ENCODE measurements at places on chromosomes 7 and 10.
A peak's percentile ranks its signal among the peaks of the same experiment; 100 is the strongest.

DNA sequence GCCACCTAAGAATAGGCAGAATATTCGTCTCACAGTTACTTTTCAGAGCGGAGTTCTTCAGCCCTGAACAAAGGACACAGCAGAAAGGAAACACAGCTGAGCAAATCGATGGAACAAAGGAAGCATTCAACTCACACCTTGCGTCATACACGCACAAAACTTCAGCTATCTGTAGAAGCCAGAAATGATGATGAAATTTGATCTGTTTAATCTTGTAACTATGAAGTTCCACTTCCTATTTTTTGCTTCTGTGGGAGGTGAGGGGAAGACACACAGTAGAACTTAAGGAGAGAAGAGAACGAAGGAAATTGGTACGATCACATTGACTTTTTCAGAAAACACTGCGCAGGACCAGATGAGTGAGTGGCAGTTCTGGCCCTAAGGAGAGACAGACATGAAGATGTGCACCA is 26.2 kb downstream of the FAM171A1 start:
- peak; percentile 85 for DNase-seq

DNA sequence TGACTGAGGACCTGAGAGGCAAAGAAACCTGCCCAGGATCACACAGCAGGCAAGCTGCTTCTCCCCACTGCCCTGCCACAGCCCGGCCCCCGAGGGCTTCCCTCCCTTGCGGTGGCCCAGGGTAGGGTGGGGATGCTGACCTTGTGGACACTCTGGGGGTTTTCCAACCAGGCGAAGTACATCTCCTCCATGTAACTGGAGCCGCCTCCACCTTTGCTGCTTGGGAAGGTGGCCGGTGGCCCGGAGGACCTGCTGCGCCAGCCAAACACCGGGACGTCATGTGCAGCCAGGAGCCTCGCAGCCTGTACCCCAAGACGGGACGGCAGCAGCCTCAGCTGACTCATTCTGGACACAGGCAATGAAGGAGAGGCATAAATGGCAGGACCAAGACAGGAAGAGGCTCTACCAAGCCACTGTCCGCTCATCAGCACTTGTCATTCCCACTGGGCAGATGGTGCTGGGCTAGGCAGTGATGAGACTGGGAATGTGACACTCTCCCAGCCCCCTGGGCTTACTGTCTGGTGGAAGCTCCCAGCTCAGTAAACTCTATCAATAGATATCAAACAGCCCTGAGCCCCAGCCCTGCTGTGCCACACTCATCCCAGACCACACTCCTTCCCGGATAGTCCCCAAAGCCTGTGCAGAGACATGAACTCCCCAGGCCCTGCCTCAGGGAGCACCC is 3.7 kb downstream of the OGDHL start:
- no peak for DNase-seq

GRCh38 chr10:5447056-5447455 is 34.7 kb downstream of the NET1 start:
- peak; percentile 46 for DNase-seq

GRCh38 chr7:157335991-157336382 is 817 bp upstream of the DNAJB6 start:
- no peak for DNase-seq

DNA sequence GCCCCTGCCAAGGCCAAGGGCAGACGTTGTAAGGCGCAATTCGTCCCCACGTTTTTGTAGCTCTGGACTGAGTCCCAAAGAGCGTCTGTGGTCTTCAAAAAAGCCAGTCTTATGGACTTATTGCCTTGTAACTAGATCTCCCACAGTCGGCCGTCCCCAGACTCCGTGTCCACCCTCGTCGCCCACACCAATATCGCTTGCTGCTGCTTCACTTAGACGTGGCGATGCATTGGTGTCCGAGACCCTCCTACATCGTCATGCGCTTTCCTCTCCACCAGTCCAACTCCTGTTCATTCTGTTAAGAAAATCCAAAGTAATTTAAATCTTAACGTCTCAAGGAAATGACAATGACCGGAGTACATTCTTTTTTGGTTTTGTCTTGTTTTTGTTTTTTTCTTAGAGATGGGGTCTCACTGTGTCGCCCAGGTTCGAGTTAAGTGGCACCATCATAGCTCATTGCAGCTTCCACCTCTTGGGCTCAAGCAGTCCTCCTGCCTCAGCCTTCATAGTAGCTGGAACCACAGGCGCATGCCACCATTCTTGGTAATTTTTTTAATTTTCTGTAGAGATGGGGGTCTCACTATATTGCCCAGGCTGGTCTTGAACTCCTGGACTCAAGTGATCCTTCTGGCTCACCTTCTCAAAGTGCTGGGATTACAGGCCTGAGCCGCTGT is 851 bp downstream of the KIFBP start:
- peak; percentile 13 for DNase-seq

GRCh38 chr10:79378647-79379511 is 31.6 kb downstream of the PPIF start:
- no peak for DNase-seq

DNA sequence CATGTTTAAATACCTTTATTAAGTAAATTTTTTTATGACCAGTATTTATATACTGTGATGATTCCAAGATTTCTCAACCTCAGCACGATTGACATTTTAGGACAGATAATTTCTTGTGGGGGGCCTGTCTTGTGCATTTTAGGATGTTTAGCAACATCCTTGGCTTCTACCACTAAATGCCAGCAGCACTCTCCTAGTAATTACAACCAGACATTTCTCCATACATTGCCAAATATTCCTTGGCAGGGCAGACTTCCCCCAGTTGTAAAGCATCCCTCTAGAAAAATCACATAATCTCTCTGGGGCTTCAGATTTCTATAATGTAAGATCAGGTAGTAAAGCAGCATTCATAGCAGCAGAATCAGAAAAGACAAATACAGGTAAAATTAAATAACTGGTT is 7.8 kb upstream of the LIPM start:
- DNase-seq, result no peak

DNA sequence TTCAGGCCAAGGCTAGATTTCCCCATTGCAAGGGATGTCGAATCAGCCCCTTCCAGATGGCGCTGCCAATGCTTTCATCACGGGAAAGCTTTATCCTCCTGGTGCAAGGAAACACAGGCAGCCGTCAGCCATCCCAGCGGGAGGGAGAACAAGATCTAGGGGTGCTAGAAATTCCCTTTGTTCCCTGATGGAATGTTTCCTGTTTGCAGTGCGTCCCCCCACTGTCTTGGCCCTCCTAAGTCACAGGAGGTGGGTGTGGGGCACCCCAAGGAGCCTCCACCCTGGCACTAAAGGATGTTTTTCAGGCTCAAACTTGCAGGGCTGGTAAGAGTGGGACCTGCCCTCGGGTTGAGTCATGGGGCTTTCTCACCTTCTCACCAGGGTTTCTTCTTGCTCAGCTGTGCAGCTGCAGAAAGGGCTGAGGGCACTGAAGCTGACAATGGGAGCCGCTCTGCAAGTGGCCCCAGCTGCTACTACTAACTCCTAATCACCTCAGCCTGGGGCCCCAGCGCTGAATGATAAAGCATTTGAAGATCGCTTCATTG is 103.6 kb downstream of the PRPF18 start:
- no peak for DNase-seq

DNA sequence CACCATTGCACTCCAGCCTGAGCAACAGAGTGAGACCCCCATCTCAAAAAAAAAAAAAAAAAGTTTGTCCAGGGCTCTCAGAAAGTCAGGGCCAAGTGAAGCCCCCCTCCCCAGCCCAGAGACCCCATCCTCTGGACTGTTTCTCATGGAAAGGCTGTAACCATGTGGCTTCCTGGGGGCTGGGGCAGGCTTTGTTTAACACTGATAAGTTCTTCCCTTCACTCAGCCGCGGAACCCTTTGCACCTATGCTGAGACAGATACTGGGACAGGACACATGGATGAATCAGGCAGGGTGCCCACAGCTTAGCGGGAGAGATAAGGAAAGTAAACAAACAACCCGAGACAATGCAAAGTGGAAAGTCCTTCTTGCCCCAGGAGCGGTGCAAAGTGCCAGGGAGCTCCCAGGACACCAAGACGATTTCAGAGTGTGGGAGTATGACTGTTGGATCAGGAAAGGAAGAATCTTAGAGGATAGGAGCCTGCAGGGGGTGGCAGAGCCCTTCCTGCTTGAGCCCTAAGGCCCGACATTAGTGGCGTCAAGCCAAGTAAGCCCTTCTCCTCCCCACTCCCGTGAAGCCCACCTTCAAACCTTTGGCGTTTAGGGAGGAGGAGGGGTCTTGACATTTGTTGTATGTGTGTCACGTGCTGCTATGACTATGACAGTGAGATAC is 11.6 kb downstream of the MLXIPL start:
- DNase-seq, result peak; percentile 29

DNA sequence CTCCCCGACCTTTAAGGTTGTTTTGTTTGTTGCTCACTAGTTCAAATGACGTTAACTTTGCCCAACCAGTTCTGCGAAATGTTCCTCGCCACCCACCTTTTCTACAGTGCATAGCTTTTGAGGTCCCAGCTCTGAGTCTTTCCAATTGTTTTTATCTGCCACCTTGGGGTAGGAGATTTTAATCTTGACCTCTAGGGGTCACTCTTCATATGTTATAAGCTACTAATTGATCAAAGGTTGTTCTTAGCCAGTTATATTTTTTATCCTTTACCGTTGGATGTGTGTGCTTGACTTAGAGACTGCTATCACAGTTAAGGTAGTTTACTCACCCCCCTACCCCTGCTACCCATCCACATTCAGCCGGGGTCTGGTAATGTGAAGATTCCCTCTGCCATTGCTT is 372.4 kb downstream of the SUGCT start:
- DNase-seq, result no peak

GRCh38 chr10:87593702-87594101 is 66.0 kb upstream of the PAPSS2 start:
- DNase-seq, result peak; percentile 38

DNA sequence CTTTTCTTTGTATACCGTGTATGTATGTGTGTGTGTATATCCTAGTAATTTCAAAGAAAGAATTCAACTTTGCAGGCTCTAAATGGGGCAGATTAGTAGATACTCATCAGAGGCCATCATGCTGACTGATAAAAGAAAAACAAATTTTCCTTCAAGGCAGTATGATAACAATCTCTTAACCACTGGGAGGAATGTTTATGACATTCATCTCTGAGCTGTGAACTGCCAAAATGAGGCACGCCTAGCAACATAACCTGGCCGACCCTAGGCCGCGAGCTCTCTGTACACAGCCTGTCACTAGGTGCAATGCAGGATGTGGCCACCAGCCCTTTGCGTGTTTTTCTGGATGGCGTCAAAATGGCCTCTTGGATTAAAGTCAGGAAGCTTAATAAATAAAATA is 343.7 kb upstream of the GALNT17 start:
- no peak for DNase-seq

GRCh38 chr7:27872356-27873275 is 132.7 kb downstream of the TAX1BP1 start:
- no peak for DNase-seq

GRCh38 chr7:139394540-139394939 is 34.8 kb downstream of the LUC7L2 start:
- no peak for DNase-seq

GRCh38 chr7:99579956-99580777 is 17.9 kb upstream of the TMEM225B start:
- DNase-seq, result peak; percentile 23

- peak; percentile 90 for DNase-seq
These were observed 73.0 kb downstream of the MICU1 start for GRCh38 chr10:72552857-72553256.

DNA sequence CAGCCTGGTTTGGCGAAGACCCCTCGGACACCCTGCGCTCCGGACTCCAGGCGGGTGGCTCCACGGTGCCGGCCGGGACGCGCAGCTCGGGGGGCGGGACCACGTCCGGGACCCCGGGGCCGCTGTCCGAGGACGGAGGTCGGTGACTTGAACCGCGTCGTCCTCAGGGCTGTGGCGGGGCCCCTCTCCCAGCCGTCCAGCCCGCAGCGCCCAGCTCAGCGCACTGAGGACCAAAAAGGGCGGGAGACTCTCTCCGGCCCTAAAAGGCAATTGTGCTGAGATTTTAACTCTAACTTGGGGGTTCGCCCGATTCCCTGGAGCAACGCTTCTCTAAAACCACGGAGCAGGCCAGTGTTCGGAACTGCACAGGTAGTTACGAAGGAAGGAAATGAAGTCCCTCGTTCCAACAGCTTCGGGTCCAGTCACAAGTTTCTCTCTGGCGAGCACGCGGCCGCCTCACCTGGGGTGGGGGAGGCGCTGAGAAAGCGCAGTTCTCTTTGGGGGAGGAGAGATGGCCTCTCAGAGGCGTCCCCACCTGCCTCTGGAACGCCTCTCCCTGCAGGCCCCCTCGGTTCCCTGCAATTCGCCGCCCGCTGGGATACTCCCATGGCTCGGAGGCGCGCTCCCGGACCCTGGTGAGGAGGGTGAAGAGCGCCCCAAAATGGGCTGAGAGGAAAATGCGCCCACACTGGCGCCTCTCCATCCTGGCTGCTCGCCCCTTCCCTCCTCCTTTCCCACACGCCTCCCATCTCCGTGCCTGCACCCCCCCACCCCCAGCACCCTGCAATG is 352.7 kb downstream of the DNAJB6 start:
- DNase-seq, result no peak

GRCh38 chr7:44294325-44295069 is 30.9 kb downstream of the CAMK2B start:
- no peak for DNase-seq

GRCh38 chr7:2490181-2490651 is 14.0 kb upstream of the GRIFIN start:
- no peak for DNase-seq

GRCh38 chr10:86199041-86199440 is 167.6 kb downstream of the GRID1 start:
- no peak for DNase-seq

- DNase-seq, result no peak
These were observed 184.7 kb upstream of the PFKP start for GRCh38 chr10:2882628-2883027.

DNA sequence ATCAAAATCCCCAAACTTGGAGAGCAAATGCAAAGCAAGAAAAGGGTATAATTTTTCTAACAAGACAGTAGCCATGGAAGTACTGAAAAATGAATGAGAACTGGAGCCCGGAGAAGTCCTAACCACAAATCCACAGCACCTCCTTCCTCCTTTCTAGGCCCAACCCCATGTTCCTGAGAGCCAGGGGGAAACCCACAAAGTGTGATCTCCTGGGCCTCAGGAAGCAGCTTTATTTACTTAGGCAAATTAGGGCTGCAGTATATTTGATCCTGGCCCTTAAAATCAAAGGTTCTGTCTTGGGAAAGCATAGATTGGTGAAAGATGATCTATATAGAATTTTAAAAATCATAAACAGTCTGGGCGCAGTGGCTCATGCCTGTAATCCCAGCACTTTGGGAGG is 103.0 kb downstream of the DOCK4 start:
- peak; percentile 56 for DNase-seq

- DNase-seq, result no peak
These were observed 4.6 kb downstream of the DUSP5 start for GRCh38 chr10:110502072-110502845.

- DNase-seq, result no peak
These were observed 101.3 kb downstream of the HIF1AN start for GRCh38 chr10:100636848-100637553.

- no peak for DNase-seq
These were observed 80.0 kb downstream of the MLLT10 start for GRCh38 chr10:21614000-21614399.

GRCh38 chr10:26642896-26643653 is 54.4 kb upstream of the PDSS1 start:
- no peak for DNase-seq
